ENCODE measurements at places on chromosomes 4 and X.

GRCh38 chrX:154729439-154729838 is 21.4 kb downstream of the GAB3 start:
- DNase-seq = no peak

DNA sequence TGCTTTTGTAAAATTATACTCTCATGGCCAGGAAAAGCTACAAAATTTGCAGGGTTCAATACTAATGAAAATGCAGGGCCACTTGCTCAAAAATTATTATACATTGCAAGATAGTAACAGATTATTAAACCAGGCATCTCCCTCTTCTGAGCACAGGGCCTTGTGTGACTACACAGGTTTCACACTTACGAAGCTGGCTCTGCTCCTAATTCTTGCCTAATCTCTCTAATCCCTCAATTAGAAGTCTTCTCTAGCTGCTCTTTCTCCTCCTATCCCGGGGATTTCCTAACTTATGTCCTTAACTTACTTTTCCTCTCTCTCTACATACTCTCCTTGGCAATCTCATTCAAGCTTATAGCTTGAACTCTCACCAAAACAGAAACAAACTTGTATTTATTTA is 168.3 kb downstream of the AREG start:
- no peak for DNase-seq

GRCh38 chrX:47576021-47576898 is 6.0 kb upstream of the TIMP1 start:
- DNase-seq = no peak

DNA sequence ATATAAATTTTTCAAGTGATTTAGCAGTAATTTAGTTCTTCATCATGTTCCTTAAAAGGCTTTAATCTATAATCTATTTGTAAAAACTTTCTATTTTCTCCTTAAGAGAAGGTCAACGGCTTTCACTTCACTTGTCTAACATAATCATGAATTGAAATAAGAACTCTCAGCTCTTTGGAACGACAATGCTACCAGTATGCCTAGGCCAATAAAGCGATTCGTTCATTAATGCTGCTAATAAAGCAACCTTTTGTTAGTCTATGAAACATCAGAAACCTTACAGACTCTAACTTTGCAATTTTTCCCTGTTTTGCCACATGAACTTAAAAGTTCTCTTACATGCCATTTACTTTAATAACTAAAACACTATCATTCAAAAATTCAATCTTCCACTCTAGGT is 47.6 kb downstream of the FBXW7 start:
- DNase-seq = no peak

GRCh38 chrX:24542756-24543155 is 77.7 kb downstream of the PDK3 start:
- no peak for DNase-seq

- DNase-seq = no peak
Observed at GRCh38 chr4:66465111-66465510, 794.8 kb upstream of the EPHA5 start.

GRCh38 chr4:152360045-152360410 is 175.9 kb downstream of the FBXW7 start:
- no peak for DNase-seq

DNA sequence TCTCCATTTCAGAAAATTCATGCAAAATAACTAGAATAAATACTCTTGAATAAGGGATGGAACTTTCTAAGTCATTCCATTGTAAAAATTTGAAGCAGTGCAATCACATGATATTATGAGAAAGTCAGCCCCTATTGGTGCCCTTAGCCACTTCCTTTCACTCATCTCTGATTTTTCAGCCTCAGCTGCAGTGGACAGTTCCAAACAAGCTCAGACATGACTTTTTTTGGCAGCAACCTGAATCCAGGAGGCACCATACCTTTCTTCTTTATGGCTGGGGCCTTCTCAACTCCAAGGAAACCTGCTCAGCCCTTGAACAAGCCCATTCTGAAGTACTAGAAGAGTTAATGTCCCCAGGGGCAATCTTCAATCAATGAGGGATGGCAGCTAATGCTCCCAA is 40.5 kb downstream of the MAPK10 start:
- no peak for DNase-seq

- DNase-seq = no peak
Observed at GRCh38 chr4:73721435-73721834, 18.9 kb upstream of the CXCL8 start.

DNA sequence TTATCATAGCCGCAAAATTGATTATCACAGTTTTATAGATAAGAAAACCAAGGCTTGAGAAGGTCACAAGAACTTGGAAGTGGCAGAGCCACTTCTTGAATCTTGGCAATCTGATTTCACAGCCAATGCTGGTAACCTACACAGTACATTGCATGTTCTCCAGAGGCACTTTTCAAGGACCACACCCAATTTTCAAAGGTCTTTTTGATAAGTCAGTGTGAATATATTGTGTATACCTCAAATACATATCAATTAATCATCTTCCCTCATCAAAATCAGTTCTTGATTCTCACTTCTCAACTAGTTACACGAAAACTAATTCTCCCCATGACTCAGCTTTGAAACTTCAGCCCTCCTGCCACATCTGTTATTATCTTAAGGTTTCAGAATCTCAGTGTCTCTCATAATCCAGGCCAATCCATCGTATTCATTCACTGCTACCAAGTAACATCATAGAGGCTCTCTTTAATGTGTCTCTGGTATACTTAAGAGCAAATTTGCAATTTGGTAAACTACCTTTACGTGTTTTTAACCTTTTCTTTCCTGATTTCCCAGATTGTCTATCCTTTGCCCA is 16.8 kb downstream of the CAMK2D start:
- DNase-seq = no peak

- DNase-seq = no peak
Observed at GRCh38 chr4:88908003-88908402, 149.0 kb downstream of the FAM13A start.

- DNase-seq = no peak
Observed at GRCh38 chrX:71111921-71112431, 599 bp upstream of the IL2RG start.

DNA sequence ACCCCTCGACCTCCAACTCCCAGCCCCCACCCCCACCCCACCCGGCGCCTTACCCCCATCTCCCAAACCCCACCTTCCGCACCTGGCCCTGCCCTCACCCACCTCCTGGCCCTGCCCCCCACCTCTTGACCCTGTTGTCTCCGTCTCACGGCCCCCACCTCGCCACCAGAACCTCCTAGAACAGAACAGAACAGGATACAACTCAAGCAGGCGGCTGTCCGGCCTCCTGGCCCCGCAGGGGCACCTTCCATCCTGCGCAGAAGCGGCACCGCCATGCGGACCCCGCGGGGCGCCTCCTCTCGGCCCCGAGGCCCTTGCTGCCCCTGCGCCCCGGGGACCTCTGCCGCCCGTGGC is 354 bp downstream of the CTAG2 start:
- no peak for DNase-seq

- no peak for DNase-seq
Observed at GRCh38 chrX:108511721-108512120, 72.1 kb downstream of the COL4A5 start.

DNA sequence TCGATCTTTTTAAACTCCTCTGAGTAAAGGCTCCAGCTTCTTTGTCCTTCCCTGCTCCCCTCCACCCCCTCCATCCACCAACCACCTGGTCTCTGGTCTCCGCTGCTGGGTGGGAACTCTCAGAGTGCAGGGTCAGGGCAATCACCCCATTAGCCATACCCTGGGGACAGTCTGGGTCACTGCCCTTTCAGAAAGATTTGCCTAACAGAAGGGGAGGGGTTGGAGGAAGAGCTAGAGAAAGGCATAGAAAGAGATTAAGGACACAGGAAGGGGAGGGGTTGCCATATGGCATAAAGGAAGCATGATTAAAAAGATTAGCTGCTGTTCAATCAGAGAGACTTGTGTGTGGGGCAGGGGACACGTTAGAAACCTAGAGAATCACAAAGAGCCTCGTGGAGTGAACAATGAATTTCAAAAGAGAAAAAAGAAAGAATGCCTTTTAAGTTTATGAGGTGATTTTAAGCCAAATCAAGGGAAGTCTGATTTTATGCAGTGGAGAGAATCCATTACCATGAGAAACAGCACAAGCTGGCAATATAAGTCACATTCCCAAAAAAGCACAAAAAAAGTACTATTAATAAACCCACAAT is 115.5 kb upstream of the ACSL4 start:
- no peak for DNase-seq

DNA sequence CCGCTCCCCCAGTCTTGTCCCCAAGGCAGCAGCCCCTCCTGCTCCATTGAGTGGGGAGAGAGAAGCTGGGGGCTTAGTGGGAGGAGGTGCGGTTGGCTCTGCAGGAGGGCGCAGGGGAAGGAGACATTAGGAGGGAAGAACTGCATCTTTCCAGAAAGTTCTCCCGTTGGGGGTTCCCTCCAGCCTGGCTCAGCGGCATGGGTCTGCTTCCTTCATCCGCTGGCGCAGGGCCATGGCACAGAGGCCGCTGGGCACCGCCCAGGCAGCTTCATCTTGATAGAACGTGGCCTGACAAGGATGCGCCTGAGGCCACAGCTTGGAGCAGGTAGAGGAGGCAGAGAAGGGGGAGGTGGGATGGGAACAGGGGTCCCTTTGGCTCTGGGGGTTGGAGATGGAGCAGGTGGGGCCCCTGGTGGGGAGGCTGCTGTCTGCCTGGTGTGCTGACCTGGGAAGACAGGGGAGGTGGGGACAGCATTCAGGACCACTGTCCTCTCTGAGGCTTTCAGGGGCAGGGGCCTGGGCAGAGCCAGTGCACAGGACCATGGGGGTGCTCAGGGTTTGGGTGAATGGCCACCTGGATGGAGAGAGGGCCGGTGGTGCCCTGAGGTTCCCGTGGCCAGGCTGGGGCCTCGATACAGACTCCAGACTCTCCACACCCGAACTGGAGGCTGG is 12.1 kb downstream of the DOK7 start:
- no peak for DNase-seq

- no peak for DNase-seq
Observed at GRCh38 chr4:1682860-1683259, 1.3 kb downstream of the FAM53A start.

DNA sequence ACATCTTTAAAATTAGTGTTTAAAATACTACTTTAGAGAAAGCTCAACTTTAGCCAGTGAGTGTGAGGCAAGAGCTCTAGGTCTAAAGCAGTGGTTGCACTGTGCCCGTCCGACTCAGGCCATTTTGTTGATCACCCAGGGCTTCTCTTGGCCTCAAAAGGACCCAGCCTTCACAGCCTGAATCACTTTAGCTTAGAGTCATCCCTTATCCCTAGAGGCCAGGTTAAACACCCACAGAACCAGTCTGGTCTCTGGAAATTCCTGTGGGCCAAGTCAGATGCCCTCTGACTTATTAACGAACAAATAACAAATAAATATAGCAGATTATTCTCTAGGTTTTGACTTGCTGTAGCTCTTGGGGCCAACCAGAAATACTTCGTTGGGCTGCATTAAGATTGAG is 102.3 kb downstream of the WWC2 start:
- DNase-seq = no peak

DNA sequence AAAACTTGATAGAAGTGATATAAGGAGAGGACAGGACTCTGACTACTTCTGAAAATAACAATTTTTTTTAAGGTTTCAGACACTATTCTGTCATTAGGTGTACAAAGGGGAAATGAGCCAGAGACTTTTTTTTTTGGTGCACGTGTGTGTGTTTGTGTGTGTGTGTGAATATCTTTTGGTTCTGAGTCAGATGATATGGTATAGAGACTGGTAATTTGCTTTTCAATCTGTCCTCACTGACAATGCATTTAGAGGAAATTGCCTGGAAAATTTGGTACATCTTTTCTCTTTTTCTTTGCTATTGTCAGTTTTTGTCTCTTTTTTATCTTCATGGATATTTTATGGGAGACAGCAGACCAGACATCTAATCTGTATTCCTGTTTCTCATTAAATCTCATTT is 59.3 kb downstream of the DDIT4L start:
- DNase-seq = no peak

GRCh38 chr4:109699553-109700225 is 3.6 kb downstream of the CASP6 start:
- DNase-seq = no peak

DNA sequence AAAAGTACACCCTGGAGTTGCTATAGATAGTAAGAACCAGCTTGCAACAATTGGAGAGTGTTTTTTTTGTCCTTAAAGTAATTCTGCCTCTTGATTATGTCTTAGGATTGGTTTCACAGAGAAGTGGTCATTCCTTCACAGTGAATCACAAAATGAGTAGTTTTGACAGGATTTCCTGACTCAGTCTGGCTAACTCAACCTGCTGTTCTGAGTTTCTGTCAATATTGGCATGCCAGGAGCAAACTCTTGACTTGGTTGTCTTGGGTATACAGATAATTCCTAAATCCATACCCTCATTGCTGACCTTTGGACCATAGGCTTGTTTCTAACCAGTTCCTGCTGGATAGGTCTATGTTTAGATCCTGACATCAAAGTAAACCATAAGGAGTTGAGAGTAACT is 9.4 kb downstream of the FHIP1A start:
- no peak for DNase-seq

DNA sequence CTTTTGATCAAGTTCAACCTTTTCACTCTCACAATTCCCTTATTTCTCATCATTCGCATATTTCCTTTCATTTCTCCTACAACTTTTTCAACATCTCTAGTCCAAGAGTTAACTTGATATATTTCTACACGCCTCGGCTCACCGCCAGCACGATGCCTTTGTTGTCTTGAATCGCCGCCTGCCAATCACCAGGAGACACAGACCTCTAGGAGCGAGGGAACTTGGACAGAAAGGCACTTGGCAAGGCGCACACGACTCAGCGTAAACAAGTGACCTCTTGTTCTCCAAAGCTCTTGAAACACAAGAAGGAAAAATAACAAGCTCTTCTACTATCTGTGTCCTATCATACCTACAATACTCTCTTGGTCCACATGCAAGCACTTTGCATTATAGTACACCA is 27.1 kb upstream of the RBMX start:
- no peak for DNase-seq

DNA sequence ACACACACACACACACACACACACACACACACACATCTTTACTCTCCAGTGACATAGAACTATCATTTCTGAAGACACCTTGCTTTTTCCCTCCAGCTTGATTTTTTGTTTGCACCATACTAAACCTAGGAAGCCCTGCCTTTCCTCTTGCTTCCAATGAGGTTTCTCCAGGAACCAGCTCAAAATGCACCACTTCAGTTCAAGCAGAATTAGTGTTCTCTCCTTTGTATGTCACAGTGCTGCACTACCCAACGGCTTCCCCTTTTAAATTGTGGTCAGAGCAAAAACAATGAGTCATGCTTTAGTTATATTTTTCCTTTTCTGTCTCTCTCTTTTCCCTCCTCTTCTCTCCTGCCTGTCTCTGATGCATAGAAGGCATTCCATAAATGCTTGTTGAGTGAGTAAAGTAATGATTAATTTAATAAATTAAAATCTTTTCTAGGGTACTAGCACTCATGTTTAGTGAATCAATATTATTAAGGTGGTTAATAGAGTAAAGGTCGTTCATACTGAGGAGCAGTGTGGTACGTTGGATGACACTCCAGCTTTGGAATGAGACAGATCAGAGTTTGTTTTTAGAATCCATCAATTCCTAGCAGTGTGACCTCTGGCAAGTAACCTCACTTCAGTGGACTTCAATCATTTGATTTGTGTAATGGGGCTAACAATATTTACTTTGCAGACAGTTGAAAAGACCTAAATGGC is 5.9 kb downstream of the RTL3 start:
- DNase-seq = no peak

- DNase-seq = no peak
Observed at GRCh38 chrX:29447867-29448266, 767.5 kb upstream of the MAGEB2 start.

- no peak for DNase-seq
Observed at GRCh38 chr4:153079857-153080391, 124.3 kb upstream of the TRIM2 start.
